Pericardium fibroblast (primary cell): ENCODE measurements at places on chromosomes 13 and 19. TPM values are rescaled to one million over a fixed set of nuclear protein-coding genes. Genes with fewer than 3 reads are reported as not detected.

FGF22 gene
- 0.26 TPM in 1 of 2 replicates, not detected in the other for total RNA-seq

ICAM4 gene
- 0.60 and 4.1 TPM in 2 replicates for total RNA-seq

TEX29 gene
- not detected in 2 replicates for total RNA-seq

SBK2 gene
- total RNA-seq = not detected in 2 replicates

NLRP11 gene
- total RNA-seq = not detected in 2 replicates
